ENCODE measurements at places on chromosomes 6 and 20.

GRCh38 chr6:130223508-130223907, 757 bp upstream of the SAMD3 start:
- DNase-seq = no peak

DNA sequence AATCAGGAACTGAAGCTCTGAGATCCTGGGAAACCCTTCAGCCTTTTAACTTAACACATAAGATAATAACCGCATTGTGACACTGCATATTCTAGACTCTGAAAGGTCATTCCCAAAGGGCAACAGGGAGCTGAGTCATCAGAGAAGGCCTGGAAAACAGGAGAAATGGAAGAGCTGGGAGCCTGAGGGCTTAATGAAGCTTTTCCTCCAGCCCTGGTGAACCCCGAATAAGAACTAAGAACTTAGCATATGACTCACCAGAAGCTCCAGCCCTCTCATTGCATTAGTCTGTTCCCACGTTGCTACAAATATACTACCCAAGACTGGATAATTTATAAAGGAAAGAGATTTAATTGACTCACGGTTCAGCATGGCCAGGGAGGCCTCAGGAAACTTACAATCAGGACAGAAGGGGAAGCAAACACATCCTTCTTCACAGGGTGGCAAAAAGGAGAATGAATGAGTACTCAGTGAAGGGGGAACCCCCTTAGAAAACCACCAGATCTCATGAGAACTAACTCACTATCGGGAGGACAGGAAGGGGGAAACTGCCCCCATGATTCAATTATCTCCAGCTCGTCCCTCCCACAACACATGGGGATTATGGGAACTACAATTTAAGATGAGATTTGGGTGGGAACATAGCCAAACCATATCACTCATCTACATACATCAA, 648.5 kb downstream of the TFAP2A start:
- no peak for DNase-seq

GRCh38 chr20:2331106-2331505, 35.3 kb downstream of the TGM3 start:
- no peak for DNase-seq

GRCh38 chr6:87663434-87663833, 38.6 kb downstream of the AKIRIN2 start:
- DNase-seq = no peak

- no peak for DNase-seq
These were observed 8.8 kb upstream of the SNAI1 start for GRCh38 chr20:49973981-49974380.

- no peak for DNase-seq
These were observed 5.1 kb downstream of the BPIFB2 start for GRCh38 chr20:33012327-33013189.

DNA sequence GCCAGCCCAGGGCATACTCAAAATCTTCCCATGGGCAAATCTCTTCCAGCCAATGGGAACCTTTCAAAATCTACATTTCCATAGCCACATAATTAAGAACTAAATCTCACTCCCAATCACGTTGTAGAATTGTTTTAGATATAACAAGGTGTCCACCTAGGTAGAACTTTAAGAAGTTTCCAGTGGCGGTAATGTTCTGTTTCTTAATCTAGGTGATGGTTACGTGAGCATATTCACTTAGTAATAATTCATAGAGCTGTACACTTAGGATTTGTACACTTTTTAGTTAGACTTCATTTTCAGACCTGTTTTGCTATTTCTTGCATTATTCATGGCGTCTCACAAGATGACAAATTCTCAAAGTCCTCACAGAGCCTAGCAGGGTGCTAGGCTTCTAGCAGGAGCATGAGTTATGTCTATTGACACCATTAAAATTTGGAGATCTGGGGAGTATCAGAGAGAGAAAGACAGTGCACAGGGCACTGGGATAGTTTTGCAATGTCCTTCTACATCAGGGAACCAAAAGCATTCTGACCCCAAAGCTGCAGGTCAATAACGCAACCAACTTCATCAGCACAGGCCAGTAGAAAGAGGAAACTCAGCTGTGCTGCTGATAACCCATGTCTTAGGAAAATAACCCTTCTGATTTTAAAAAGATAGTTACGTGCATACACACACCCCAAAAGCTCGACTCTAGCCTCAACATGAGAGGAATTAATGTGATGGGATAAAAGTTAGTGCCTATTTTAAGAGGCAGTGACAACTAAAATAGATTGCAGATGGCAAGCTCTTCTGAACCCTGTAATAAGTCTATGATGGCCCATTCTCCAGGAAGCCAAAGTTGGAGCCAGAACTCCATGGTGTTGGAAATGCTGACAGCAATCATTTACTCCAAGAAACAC, 518.1 kb upstream of the JARID2 start:
- DNase-seq = no peak

GRCh38 chr6:127716465-127716864, 139.5 kb downstream of the C6orf58 start:
- no peak for DNase-seq

DNA sequence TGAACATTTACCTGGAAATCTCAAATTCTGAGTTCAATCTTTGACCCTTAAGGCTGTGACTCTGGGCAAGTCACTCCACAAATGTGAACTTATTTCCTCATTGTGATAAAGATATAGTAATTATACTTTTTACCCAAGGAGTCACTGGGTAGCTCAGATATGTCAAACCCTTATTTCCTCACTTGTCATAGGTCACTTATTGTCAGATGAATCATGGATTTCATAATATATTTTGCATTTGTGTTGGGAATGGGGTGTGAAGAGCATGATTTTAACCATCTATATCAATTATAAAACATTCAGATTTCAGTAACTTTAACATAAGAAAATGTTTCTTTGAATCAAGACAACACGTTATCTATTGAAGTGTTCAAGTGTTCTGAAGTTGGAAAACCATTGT, 3.7 kb upstream of the CARMIL1 start:
- no peak for DNase-seq

GRCh38 chr20:63047267-63047666, 40.5 kb upstream of the BHLHE23 start:
- DNase-seq = no peak

DNA sequence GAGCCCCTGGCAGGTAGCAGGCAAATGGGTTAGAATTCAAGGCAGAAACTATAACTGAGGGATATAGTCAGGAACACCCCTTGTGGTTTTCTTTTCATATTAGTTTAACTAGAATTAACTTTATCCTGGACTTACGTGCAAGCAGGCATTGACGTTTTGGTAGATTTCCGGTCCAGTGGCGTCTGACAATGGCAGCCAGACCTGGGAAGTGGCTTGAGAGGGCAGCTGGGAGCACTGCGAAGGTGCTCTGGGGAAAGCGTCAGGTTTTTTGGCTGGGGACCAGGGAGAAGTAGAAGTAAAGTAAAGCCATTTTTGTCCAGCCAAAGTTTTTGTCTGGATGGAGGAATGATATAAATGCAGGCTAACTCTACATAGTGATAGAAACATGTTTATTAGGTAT, 8.4 kb upstream of the ACSS1 start:
- DNase-seq = no peak

- no peak for DNase-seq
These were observed at the start of gene MAP7 for GRCh38 chr6:136550330-136551071. TSS of gene MAP7 (minus strand) at chr6:136550422. CDS start at chr6:136550408, 14 bp downstream.

DNA sequence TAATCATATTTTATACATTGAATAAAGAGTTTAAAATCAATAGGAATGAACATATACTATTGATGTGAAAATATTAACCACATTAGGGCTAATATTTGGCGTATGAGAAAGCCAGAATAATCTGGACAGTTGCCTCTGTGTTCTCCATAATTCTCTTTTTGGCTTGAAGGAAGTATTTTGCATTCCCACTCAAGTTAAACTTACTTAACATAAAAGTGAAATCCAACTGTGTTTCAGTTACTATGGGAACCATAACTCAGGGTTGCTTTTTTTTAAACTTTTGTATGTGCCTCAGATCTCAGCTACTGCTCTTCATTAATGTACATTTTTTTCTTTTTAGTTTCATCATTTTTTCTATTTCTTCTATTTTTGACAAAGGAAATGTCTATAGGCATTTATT, 479.8 kb downstream of the NKAIN2 start:
- no peak for DNase-seq
